Chondrocyte (in vitro differentiated cells): ENCODE measurements at places on chromosomes 11 and 22.

GRCh38 chr22:38172832-38173640, 8.6 kb downstream of the PLA2G6 start:
- peaks cover 31% of the 10 kb centered on the region for H3K4me1 ChIP-seq
- H3K27me3 ChIP-seq = no peaks in the 10 kb centered on the region
- peaks cover under 1% of the 10 kb centered on the region for H3K36me3 ChIP-seq
- H3K27ac ChIP-seq = peak overlapping the region; percentile 12
- H3K4me3 ChIP-seq = no peak overlapping the region

- H3K27me3 ChIP-seq = peaks cover 34% of the 10 kb centered on the region
- H3K27ac ChIP-seq = no peak overlapping the region
- no peaks in the 10 kb centered on the region for H3K4me1 ChIP-seq
- no peak overlapping the region for H3K4me3 ChIP-seq
- H3K36me3 ChIP-seq = no peaks in the 10 kb centered on the region
Observed at GRCh38 chr11:70739811-70740487, 341.6 kb downstream of the CTTN start.

DNA sequence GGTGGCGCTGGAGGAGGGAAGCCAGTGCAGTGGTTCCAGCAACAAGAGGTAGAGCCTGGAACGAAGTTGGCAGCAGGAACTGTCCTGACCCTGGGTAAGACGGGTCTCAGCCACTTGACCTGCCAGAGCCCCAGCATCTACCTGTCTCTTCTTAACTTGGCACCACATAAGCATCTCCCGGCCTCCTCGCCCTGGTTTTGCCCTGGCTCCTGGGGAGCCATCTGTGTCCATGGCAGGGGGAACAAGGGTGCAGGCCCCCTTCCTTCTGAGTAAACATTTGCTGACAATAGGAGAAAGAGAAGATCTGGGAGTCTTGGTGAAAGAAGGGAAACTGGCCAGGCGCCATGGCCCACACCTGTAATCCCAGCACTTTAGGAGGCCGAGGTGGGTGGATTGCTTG, 12.8 kb downstream of the P2RY2 start:
- DNase-seq = no peak
- H3K27ac ChIP-seq = no peak overlapping the region
- peaks cover 3% of the 10 kb centered on the region for H3K4me1 ChIP-seq

GRCh38 chr22:27097506-27097905, 440.1 kb downstream of the MIAT start:
- no peak overlapping the region for H3K4me3 ChIP-seq
- no peak for DNase-seq
- peak overlapping the region; percentile 46 for H3K27ac ChIP-seq
- H3K36me3 ChIP-seq = no peaks in the 10 kb centered on the region
- H3K4me1 ChIP-seq = peaks cover 51% of the 10 kb centered on the region
- H3K27me3 ChIP-seq = no peaks in the 10 kb centered on the region

- no peak overlapping the region for H3K4me3 ChIP-seq
- H3K4me1 ChIP-seq = peaks cover 5% of the 10 kb centered on the region
Observed at GRCh38 chr11:66782726-66783125, 53.7 kb upstream of the SPTBN2 start.

- no peaks in the 10 kb centered on the region for H3K27me3 ChIP-seq
- H3K4me3 ChIP-seq = no peak overlapping the region
- no peak for DNase-seq
- peaks cover 28% of the 10 kb centered on the region for H3K4me1 ChIP-seq
- no peak overlapping the region for H3K27ac ChIP-seq
Observed at GRCh38 chr11:68335683-68336082, 23.3 kb downstream of the LRP5 start.

DNA sequence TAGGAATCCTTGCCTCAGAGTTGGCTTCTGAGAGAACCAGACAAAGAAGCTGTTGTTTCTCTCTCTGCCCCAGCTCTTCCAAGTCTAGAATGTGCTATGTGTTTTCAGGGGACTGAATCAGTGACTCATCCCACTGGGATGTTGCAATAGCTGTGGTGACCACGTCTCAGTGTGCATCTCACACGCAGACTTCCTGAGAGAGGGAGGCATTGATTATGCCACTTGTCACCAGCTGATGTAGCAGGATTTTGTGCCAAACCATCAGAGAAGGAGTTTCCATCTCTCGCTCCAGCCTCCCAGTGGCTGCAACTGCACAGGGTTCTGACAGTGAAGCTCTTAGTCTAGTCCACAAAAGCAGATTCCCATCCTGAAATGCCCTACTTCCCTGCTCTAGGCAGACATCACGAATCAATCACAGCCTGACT, 455.8 kb downstream of the MIAT start:
- H3K27ac ChIP-seq = peak overlapping the region; percentile 96
- H3K4me1 ChIP-seq = peaks cover 93% of the 10 kb centered on the region
- H3K27me3 ChIP-seq = no peaks in the 10 kb centered on the region

GRCh38 chr11:14967581-14968243, 4.4 kb downstream of the CALCA start:
- no peak overlapping the region for H3K4me3 ChIP-seq
- peaks cover 50% of the 10 kb centered on the region for H3K27me3 ChIP-seq
- H3K36me3 ChIP-seq = peaks cover 2% of the 10 kb centered on the region
- no peak overlapping the region for H3K27ac ChIP-seq
- DNase-seq = no peak

- no peaks in the 10 kb centered on the region for H3K36me3 ChIP-seq
- peaks cover 4% of the 10 kb centered on the region for H3K4me1 ChIP-seq
- DNase-seq = no peak
- H3K4me3 ChIP-seq = no peak overlapping the region
- peaks cover 9% of the 10 kb centered on the region for H3K27me3 ChIP-seq
- no peak overlapping the region for H3K27ac ChIP-seq
Observed at GRCh38 chr11:134686460-134687061, 274.5 kb upstream of the B3GAT1 start.

DNA sequence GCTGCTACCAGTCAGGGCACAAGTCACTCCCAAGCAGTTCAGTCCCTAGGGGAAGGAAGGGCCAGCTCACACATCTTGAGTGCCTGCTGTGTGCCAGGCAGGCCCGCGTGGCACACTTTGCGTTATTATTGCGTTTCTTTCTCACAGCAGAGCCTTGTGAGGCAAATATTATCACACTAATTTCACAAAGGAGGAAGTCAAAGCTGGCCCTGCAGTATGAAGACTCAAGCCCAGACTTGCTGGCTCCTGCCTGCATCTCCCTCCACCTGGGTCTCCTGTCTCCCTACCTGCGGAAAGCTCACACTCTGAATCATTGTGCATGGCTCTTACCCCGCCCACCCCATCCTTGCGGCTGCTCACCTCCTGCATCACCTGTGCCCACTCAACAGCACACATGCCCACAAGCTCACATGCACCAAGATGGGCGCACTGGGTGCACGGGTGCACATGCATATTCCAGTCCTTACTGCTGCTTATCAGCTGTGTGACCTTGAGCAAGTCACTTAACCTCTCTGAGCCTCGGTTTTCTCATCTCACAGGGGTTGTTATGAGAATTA, 31.7 kb upstream of the P2RY2 start:
- peak overlapping the region; percentile 90 for H3K27ac ChIP-seq
- DNase-seq = no peak
- no peak overlapping the region for H3K4me3 ChIP-seq
- peaks cover 23% of the 10 kb centered on the region for H3K4me1 ChIP-seq

GRCh38 chr22:50571264-50572175, 6.7 kb downstream of the CPT1B start:
- H3K27me3 ChIP-seq = no peaks in the 10 kb centered on the region

DNA sequence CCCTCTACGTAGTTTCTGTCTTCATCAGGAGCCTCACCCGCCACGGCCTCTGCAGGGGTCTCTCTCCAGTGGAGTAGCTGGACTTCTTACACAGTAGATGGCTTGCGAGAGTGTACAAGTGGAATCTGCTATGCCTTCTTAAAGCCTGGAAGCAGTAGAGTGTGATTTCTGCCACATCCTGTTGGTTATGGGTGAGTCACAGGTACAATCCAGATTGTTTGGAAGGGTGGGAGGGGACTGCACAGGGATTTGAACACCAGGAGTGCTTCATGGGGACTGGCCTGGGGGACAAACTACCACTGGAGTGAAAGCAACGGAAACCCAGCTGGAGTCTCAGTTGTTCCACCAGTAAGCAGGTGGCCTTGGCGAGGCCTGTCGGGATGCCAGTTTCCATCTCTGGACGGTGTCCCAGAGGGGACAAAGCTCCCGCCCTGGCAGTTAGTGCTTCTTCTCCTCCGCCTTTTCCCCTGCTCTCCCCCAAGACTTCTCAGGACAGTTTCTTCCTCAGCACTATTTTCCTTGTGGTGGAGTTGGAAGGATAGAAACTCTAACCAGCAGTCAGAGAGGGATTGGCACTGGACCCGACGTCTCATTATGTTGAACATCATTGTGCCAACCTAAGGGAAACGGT, 85.0 kb upstream of the RCN1 start:
- H3K4me1 ChIP-seq = no peaks in the 10 kb centered on the region
- H3K27ac ChIP-seq = no peak overlapping the region
- H3K4me3 ChIP-seq = no peak overlapping the region
- no peaks in the 10 kb centered on the region for H3K36me3 ChIP-seq

- no peak for DNase-seq
- no peak overlapping the region for H3K4me3 ChIP-seq
- H3K4me1 ChIP-seq = no peaks in the 10 kb centered on the region
- H3K27ac ChIP-seq = no peak overlapping the region
- no peaks in the 10 kb centered on the region for H3K36me3 ChIP-seq
Observed at GRCh38 chr22:48635816-48636215, 1191.9 kb downstream of the BRD1 start.

DNA sequence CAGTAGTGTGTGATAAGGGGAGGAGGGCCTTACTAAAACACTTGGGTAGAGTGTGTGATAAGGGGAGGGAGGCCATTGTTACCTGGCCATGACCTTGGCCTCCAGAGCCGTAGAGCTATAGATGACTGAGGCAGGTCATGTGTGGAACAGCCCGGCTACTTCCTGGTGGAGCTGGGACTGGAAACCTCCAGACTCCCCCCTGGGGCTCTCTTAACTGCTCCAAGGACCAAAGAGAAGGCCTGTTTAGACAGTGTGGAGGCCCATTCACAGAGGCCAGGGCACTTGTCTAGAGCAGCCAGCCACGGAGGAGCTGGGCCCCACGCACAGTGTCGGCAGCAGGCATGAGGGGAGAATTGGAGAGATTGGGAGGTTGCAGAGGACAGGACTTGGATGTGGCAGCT, 12.5 kb upstream of the MICALL1 start:
- H3K27me3 ChIP-seq = no peaks in the 10 kb centered on the region
- no peak overlapping the region for H3K27ac ChIP-seq
- peaks cover 44% of the 10 kb centered on the region for H3K4me1 ChIP-seq
- peaks cover 8% of the 10 kb centered on the region for H3K36me3 ChIP-seq

- peak within 1 kb of the TSS; percentile 70 for H3K4me3 ChIP-seq
- H3K4me1 ChIP-seq = peaks cover 17% of the 10 kb centered on the region
- H3K36me3 ChIP-seq = no peaks in the 10 kb centered on the region
- no peaks in the 10 kb centered on the region for H3K27me3 ChIP-seq
- DNase-seq = no peak
Observed at GRCh38 chr11:9003573-9004182, at the start of gene NRIP3. TSS of gene NRIP3 (minus strand) at chr11:9004001. CDS start at chr11:9003935, 66 bp downstream.

- H3K27ac ChIP-seq = peak within 1 kb of the TSS; percentile 91
- H3K4me3 ChIP-seq = peak within 1 kb of the TSS; percentile 87
- peaks cover 35% of the 10 kb centered on the region for H3K27me3 ChIP-seq
- H3K4me1 ChIP-seq = peaks cover 27% of the 10 kb centered on the region
Observed at GRCh38 chr11:114059278-114059983, at the start of gene ZBTB16. TSS of gene ZBTB16 (plus strand) at chr11:114059711. CDS start at chr11:114063301, 3,590 bp downstream.

DNA sequence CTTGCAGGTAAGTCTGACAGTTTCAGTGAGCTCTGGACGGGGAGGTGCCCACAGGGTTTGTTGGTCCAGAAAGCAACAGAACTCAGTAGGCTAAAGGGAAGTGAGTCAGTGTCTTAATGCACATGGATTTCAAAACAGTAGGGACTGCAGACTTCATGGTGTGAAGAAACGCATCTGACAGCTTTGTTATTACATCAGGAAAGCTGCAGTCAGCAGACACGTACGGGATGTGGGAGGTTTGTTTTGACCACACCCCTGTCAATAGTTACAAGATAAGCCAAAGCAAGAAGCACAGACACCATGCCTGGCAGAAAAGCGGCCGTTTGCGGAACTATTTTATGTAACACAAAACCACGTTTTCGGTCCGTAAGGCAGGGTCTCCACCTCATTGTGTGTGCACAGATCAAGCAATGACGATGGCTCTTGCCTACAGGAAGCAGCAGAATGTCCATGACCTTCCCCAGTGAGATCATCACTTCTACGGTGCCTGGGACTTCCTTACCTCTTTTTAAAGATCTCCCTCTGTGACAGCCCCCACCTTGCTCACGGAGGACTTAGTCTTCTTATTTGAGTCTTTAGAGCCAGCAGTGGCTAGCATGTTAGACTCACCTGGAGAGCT, 58.2 kb upstream of the FTH1 start:
- no peak overlapping the region for H3K4me3 ChIP-seq
- peak overlapping the region; percentile 91 for H3K27ac ChIP-seq
- no peaks in the 10 kb centered on the region for H3K27me3 ChIP-seq
- H3K4me1 ChIP-seq = peaks cover 12% of the 10 kb centered on the region

DNA sequence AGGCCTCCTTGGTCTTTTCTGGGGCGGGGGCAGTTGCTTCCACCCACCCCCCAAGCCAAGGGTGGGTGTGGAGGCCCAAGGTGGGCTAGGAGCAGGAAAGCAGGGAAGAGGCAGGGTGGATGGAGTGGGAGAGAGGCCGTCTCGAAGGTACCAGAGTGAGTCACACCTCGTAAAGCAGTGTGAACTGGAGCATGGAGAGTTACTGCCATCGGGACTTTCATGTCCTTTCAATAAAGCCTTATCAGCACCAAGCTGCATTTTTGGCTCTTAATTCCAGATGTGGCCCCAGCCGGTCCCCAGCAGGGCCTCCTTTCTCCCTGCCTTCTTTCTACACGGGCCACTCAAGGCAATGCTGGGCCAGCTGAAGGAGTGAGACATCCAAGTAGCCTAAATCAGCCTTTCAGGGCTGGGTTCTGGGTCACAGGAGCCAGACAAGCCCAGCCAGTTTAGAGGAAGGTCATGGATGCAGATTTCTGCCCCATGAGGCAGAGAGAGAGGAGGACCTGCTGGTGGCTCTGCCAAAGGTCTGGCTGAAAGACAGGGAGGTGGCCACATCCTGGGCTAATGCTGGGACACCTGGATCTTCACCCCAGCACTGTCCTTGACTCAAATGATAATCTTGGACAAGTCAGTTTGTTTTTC, 59.0 kb upstream of the CD82 start:
- no peak overlapping the region for H3K27ac ChIP-seq
- peaks cover 3% of the 10 kb centered on the region for H3K36me3 ChIP-seq
- H3K4me3 ChIP-seq = no peak overlapping the region
- H3K4me1 ChIP-seq = no peaks in the 10 kb centered on the region
- peaks cover 6% of the 10 kb centered on the region for H3K27me3 ChIP-seq
